Stimulated activated CD4-positive, alpha-beta T cell treated with anti-CD3 and anti-CD28 coated beads, Interleukin-2, amount 100 ng/mL, for 4 hours (primary cell): ENCODE measurements at places on chromosomes 5 and 9.

DNA sequence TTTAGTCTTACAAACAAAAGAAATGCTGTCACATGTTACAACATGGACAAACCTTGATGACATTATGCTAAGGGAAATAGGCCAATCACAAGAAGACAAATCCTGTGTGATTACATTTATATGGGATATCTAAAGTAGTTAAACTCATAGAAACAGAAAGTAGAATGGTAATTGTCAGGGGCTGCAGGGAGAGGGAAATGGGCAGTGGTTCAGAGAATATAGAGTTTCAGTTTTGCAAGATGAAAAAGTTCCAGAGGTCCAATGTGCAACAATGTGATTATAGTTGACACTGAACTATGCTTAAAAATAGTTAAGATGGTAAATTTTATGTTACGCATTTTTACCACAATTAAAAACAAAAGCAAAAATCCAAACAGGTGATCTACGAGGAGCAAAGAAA, 265.5 kb downstream of the NDUFS4 start:
- DNase-seq: no peak

DNA sequence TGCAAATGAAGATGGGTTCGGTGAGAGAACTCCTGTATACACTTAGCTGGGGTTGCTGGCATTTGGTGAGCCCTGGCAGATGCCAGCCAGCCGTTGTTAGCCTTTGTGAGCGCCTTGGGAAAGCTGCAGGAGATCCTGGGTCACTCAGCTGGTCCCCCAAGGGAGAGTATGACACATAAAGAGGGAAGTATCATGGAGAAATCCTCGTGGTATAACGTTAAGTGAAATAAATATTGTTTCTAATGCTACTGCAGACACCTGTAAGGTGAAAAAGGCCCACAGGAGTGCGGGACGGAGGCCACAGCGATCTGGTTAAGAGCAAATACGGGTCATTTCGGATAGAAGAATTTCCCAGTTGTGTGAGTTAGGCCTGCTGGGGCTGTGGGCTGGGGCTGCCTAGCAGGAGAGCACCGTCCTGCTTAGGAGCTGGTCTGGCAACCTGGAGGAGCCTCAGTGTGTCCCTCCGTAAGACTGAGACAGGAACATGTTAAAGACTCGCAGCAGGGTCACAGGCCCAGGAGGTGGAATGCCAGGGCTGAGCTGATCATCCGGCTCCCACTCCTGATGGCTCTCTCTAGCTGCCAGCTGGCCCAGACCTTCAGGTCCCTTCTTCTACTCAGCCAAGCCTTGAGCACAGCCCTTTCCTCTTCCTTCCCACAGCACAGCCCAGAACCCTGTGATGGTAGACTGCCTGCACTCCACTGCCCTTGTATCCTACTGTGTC, 4.9 kb downstream of the NKX2-5 start:
- no peak for DNase-seq

GRCh38 chr5:88483964-88484672, 215.5 kb upstream of the TMEM161B start:
- DNase-seq: no peak

GRCh38 chr5:40991981-40992559, 79.1 kb downstream of the MROH2B start:
- DNase-seq: no peak
